ENCODE measurements at places on chromosomes 7 and 10.

DNA sequence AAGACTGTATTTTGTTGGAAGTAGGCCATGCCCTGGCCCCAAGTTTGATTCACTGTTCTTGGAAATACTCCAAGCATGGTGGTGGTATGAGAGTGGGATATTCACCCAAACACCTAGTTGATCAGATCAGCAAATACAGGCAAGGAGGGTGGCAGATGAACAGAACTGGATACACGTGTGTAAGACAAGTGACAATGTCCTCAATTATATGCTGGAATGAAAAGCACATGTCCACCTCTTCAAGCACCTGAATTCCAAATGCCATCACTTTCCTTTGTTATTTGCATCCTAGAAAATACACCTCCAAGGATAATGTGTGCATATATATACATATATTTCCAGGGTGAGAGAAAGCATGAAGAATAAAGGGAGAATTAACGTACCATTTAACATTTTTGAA lies 131.8 kb upstream of the ZEB1 start:
- DNase-seq = no peak

DNA sequence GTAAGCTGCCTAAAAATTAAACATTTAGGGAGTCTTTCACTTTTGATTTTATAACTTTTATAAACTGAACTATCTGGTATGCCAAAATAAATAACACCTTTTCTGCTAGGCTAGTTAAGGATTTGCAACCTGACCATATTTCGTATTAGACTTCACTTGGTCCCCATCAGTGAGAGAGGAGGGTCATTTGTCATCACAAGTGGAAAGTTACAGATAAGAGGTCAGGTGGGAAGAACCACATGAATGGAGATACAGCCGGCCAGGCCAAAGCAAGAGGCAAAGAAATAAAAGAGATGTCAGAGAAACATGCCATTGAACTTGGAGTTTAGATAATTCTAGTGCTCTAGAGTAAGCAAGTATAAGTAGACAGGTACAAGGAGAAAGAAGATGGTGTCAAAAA lies 44.5 kb upstream of the STMP1 start:
- DNase-seq = no peak

GRCh38 chr10:78327778-78328591 lies 294.3 kb downstream of the RPS24 start:
- DNase-seq = no peak

DNA sequence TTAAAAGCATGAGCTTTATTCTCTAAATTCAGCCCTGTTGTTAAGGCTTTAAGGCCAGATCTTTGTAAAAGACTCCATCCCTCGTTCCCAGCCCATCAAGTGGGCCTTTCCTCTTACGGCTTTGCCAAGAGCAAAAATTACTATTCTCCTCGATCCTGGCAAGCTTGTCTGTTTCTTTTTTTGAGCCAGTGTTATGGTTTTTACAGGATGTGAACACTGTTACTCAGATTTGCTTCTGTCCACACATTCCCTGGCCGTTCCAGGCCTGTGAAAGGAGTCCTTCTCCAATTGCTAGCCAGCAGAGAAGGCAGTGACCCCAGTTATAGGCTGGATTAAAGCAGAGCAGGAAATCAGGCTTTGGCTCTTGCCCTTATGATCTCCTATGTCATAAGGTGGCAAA lies 47.0 kb upstream of the EPC1 start:
- no peak for DNase-seq

GRCh38 chr10:80945264-80945880 lies 407.7 kb downstream of the SH2D4B start:
- peak; percentile 7 for DNase-seq

GRCh38 chr10:58827381-58827780 lies 314.7 kb downstream of the BICC1 start:
- DNase-seq = no peak

DNA sequence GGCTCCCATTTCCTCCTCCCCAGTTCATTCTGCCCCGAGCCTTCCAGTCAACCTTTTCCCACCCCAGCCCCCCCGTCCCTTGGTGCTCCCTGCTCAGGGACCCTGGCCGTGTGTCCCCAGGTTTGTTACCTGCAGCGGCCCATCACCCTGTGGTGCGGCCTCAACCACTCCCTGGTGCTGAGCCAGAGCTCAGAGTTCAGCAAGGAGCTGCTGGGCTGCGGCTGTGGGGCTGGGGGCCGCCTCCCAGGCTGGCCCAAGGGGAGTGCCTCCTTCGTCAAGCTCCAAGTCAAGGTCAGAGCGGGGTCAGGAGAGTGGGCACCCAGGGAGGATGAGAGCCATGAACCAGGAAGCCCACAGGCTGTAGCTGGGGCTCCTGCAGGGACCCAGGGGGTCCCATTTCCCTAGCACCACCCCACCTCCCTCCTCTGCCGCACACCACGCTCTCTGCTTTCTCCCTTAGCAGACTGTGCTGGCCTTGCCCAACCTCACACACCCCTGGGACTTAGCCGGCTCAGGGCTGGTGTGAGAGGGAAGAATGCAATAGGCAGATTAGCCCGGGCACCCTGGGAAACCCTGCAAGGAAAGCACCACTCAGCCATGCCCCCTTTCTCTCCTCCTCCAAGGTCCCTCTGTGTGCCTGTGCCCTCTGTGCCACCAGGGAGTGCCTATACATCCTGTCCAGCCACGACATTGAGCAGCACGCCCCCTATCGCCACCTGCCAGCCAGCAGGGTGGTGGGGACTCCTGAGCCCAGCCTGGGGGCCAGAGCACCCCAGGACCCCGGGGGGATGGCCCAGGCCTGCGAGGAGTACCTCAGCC lies 2.0 kb upstream of the PCOLCE start:
- no peak for DNase-seq

- peak; percentile 96 for DNase-seq
Observed at GRCh38 chr7:93043385-93043985, 74.3 kb downstream of the SAMD9 start.

DNA sequence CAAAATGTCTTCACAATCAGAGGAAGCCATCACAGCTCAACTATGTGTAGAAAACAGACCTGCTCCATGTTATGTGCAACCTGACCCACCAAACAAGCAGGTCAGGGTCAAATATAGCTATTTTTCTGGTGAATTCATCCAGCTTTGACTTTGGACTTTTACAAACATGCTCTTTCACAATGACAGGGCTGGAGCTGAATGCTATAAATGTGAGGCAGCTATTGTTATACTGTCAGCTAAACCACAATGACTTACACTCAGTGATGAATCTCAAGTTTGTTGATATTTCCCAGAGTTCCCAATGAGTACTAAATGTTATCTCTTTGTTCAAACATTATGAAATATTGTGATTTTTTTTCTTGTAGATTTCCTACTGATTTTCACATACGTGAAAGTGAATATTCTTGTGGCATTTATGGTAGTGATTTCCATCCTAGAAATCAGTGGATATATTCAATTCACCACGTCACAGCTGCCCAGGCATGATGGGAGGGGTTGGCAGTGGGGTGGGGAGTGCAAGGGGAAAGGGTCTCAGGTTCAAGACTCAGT lies 2.5 kb upstream of the ITIH2 start:
- peak; percentile 21 for DNase-seq

GRCh38 chr7:152602962-152603361 lies 73.0 kb downstream of the XRCC2 start:
- DNase-seq = no peak

- no peak for DNase-seq
Observed at GRCh38 chr7:41035794-41036193, 667.1 kb downstream of the INHBA start.

DNA sequence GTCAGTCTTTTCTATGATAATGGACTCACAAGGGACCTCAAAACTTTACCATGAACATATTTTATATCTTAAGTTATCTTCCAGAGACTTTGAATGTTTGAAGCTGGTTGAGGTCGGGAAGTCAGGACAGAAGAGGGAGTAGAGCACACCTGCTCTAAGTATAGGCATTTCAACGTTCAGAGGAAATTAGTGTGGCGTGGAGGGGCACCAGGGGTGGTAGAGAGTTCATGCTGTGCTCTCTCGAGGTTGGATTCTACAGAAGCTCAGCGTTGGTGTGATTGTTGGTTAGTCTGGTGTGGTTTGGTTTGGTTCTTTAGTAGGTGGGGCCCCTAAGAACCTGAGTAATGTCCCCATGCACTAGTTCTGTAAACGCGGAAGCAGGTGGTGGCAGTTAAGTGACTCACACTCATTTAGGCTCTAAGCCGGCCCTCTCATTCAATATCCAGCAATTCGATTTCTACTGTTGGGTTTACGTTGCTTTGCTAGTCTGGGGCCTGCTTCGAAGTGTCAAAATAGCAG lies 19.8 kb downstream of the CNTNAP2 start:
- DNase-seq = no peak

DNA sequence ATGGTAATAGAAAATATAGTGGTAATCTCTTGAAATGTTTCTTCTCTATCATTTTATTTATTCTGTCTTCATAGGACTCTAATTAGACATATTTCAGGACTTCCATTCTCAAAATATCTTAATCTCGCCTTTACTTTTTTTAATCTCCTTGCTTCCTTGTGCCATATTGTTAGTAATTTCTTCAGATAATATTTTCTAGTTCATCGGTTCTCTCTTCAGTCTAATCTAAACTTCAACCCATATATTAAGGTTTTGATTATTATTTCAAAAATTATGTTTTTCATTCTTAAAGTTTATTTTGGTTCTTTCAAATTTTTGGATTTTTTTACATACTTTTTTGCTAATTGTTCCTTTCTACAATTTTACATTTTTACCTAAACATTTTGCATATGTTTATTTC lies 237.9 kb upstream of the DGKB start:
- no peak for DNase-seq

- no peak for DNase-seq
Observed at GRCh38 chr10:100662067-100662466, 83.3 kb upstream of the PAX2 start.

GRCh38 chr7:74290981-74291441 lies 1.8 kb downstream of the CLIP2 start:
- DNase-seq = no peak

DNA sequence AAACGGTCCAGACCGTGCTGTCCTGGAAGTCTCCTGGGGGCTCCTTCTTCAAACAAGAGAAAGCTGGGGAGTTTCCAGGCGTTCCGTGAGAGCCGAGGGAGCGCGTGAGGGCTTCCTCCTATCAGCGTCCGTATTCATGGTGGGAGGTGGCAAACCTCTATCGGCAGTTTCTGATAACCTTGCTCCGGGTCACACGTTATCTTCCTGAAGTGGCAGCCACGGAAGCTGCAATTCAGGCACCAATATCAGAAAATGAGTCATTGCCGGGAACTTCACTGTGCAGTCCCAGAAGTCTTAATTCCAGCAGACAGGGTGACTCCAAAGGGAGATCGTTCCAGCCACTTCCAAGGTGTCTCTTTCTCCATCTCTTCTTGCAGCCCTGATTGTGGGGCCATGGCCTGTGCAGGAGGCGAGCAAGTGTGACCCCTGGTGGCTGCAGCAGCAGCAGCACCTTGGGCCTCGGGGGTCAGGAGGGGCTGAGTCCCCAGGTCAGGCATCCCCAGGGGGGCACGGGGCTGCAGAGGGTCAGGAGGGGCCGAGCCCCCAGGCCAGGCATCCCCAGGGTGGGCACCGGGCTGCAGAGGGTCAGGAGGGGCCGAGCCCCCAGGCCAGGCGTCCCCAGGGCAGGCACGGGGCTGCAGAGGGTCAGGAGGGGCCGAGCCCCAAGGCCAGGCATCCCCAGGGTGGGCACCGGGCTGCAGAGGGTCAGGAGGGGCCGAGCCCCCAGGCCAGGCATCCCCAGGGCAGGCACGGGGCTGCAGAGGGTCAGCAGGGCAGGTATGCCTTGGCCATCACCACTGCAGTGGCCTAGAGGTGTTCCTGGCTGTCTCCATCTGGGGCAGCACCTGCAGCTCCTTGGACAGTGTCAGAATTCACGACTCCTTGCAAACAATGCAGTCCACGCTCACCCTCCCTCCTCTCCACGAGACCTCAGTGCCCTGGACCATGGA lies 538.7 kb downstream of the DNAJB6 start:
- DNase-seq = no peak

GRCh38 chr10:34719746-34720145 lies 95.3 kb downstream of the PARD3 start:
- DNase-seq = peak; percentile 95

- DNase-seq = no peak
Observed at GRCh38 chr7:92639213-92639896, 49.2 kb upstream of the FAM133B start.
